ENCODE measurements at places on chromosomes 6 and 20.

DNA sequence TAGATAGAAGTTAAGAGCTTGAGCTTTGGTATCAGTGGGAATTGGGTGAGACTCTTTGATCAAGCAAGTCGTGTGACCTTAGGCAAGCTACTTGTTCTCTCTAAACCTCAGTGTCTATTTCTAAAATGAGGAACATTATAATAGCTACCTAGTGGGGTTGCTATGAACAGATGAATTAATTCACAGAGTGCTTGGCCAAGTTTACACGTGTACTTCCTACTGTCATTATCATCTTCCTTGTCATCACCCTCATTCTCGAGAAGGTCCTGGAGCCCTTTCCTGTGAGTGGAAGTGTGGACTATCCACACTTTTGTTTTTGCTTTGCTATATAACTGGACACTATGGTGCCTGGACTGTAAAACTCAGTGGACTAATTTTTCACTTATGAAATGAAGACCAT is 64.0 kb downstream of the BCKDHB start:
- no peak for DNase-seq

DNA sequence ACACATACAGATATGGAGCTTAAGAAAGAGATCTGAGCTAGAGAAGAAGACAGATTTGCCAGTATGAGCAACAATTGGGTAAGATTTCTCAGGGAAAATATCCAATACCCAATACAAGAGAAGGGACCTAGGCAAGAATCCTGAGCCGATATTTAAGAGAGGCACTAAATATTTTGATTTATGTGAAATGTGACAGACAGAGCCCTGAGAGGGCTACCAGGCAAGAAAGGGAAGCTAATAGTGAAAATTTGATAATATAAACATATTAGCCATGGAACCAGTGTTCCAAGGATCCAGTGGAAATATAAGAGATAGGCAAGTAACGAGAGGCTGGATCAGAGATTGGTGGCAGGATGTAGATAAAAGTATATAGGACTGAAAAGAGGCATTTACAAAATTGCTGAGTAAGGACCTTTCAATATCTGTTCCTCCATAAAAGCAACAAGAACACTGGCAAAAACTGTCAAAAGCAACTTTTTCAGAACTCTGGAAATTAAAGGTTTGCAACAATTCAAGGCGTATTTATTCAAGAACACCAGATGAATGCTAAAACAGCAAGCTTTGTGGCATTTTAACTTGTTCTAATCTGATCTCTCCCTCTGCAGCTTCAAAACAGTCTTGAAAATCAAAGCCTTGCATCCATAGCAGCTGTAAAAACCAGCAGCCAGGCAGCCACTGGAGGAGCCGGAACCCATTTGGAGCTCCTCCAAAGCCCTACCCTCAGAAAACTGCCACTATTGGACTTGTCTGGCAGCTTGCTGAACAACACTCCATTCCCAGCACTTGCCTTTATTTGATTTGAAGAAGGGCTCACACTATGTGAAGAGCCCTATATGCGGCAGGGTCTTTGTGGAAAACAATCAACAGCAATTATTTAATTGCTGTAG is 58.8 kb downstream of the REV3L start:
- no peak for DNase-seq

DNA sequence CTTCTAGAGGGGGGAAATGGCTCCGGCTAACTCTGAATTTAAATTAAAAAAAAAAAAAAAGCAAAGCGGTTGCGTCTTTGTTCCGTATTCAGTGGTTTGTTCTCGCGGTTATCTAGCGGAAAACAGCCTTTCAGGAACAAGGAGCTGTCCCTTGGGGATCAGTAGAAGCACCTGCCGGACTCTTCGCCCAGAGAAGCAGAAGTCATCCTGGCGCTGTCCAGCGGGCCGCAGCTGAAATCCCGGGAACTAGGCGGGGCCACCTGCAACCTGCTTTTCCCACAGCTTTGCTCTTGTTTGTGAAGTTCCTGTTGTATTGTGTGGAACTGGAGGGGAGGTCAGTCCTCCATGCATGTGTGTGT is 43.9 kb upstream of the GJE1 start:
- peak; percentile 36 for DNase-seq

GRCh38 chr6:148179786-148180185 is 162.9 kb upstream of the SASH1 start:
- DNase-seq, result no peak

GRCh38 chr6:34416877-34417371 is 8.9 kb downstream of the RPS10 start:
- no peak for DNase-seq

- DNase-seq, result no peak
These were observed 34.7 kb upstream of the LAMA4 start for GRCh38 chr6:112289038-112289566.

- DNase-seq, result no peak
These were observed 22.8 kb upstream of the MEI4 start for GRCh38 chr6:77630014-77630413.

GRCh38 chr20:11261533-11262000 is 587.8 kb upstream of the JAG1 start:
- no peak for DNase-seq

GRCh38 chr6:72740135-72740534 is 118.3 kb downstream of the KCNQ5 start:
- no peak for DNase-seq

Measured in nephron progenitor cell (in vitro differentiated cells).